Urinary bladder (tissue), 4 donors: ENCODE measurements at places on chromosomes 12 and 14. TPM values are rescaled to one million over a fixed set of nuclear protein-coding genes. Genes with fewer than 3 reads are reported as not detected.

DNA sequence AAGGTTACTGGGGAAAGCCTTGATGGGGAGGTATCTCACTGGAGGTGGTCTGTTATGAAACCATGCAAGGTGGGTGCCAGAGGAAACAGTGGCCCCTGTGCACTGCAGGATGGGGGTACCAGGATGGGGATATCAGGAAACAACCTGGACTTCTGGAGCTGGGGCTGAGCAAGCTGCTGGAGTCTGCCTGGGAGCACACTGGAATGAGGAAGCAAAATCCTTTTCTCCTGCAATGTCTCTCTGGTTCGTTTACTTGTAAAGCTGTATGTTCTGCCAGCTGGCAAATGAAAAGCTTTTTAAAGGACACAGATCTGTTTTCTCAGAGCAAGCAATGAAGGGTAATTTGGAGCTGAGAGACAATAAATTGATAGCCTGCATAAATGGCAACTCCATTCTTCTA is 23.2 kb upstream of the SERPINA1 start:
- DNase-seq, result no peak

- no peak for DNase-seq
Measured at GRCh38 chr12:66055837-66056319, 74.7 kb downstream of the LLPH start.

- no peak for DNase-seq
Measured at GRCh38 chr14:63551332-63551731, 8.2 kb upstream of the PPP2R5E start.

Gene KIF5A
- polyA plus RNA-seq, result 1.3 TPM

Gene IAPP
- not detected for polyA plus RNA-seq

Gene LRTM2
- not detected for polyA plus RNA-seq
